OCI-M1 (cell line): ENCODE measurements at places on chromosomes 1 and 21.
A peak's percentile ranks its signal among the peaks of the same experiment; 100 is the strongest.

GRCh38 chr1:219119839-219120238 is 53.8 kb upstream of the LYPLAL1 start:
- peak; percentile 47 for DNase-seq

DNA sequence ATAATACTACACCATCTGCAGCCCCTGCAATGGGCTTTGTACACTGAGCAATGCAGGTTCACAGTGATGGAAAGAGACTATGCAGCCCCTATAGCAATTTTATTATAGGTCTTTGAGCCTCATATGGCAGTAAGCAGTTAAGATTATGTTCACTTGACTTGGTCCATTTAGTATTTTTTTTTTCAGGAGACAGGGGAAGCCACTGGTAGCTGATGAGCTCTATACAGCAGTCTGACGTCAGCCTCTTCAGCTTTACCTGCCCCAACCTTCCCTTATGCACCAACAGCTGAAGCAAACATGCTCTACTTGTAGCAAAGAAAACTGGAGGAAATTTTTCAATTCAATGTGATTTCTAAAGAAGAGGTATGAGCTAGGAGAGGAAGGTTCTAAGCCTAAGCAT is 32.2 kb downstream of the AIDA start:
- no peak for DNase-seq

GRCh38 chr1:100879422-100879821 is 15.2 kb downstream of the EXTL2 start:
- peak; percentile 22 for DNase-seq

DNA sequence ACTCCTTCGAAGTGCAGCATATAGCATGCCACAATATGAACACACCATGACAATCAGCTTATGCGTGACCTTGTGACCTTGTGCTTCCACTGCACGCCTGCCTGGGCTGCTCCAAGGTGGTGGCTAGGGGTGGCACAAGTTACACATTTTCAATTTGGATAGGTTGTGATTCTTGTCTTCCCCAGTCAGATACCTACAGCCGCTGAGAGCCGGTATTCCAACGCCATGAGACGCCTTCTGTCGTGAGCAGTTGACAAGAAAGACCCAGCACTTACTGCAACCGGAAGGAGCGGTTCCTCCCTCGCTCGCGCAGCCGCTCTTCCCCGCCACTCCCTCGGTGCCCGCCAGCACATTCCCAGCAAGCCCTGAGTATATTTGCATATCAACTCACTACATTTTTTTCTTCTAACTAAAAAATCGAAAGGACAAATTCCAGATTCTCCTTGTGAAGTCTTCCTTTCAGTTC is 359 bp upstream of the RNU11 start:
- DNase-seq: peak; percentile 98

DNA sequence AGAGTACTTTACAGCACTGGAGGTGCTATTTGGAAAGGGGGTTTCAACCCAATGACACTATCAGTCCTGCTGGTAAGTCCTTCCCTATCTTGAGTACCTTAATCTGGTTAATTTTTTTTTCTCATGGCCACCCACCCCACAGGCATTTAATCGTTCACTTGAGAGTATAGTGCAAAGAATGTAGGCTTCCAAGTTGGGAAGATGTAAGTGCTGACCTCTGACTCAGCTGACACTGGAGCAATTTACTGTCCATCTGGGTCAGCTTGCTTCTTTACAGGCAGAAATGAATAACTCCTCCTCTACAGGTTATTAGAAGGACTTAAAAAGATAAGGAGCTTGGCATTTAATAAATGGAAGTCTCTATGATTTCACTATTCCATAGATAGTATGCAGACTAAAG is 89.6 kb downstream of the AK5 start:
- DNase-seq: no peak

GRCh38 chr1:11738783-11739182 is 2.8 kb downstream of the AGTRAP start:
- peak; percentile 58 for DNase-seq

- no peak for DNase-seq
These were observed 108.8 kb upstream of the ZP4 start for GRCh38 chr1:237999426-238000052.

DNA sequence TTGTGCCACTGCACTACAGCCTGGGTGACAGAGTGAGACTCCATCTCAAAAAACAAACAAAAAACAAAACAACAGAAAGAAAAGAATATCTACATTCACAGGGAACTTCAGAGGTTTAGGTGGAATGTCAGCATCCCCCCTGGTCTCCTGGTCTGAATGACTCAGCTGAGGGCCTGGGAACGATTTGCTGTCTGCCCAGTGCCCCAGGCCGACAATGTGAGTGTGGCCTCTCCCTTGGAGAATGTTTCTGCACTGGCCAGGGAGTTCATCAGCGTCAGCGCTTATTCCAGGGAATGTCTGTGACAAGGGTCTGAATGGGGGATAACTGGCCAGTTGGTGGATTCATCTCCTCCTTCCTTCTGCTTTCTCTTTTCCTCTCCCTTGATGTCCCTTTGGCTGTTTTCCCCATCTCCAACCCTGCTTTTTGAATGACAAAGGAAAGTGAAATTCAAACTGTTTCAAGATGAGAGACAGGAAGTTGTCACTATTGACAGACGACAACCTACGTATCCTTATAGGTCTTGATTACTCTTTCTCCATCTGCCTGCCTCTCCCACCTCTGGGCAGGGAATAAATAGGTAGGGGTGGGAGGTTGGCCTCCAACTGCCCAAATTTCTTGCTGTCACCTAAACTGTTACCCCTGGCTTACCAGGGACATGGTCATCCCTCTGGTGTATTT is 213.1 kb downstream of the HHAT start:
- no peak for DNase-seq

GRCh38 chr1:203926025-203926540 is 64.7 kb downstream of the SNRPE start:
- DNase-seq: peak; percentile 81
